H1 (cell line): ENCODE measurements at places on chromosomes 16 and 17. TPM values are rescaled to one million over a fixed set of nuclear protein-coding genes. Genes with fewer than 3 reads are reported as not detected.
A peak's percentile ranks its signal among the peaks of the same experiment; 100 is the strongest.

GRCh38 chr17:640436-640835, 74.2 kb downstream of the VPS53 start:
- no peak overlapping the region for H3K27ac ChIP-seq
- H3K27me3 ChIP-seq: no peaks in the 10 kb centered on the region
- H3K4me3 ChIP-seq: no peak overlapping the region
- H3K4me1 ChIP-seq: no peaks in the 10 kb centered on the region
- peaks cover 25% of the 10 kb centered on the region for H3K36me3 ChIP-seq

DNA sequence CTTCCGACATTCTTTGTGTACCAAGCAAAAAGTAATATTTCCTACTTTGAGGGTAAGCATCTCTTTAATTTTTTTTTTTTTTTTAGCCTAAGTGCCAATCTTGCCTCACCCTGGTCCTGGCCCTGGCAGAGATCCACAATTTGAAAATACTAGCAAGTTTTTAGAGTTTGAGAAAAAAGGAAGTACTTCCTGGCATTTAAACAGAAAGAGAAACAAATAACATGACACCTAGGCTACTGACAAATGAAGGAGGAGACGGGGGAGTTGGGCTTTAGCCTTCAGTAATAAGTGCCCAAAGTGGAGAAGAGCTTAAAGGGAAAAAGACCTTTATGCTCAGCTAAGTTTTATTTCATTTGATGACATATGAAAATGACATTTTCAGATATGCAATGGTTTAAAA, 92.8 kb downstream of the HS3ST3A1 start:
- no peaks in the 10 kb centered on the region for H3K27me3 ChIP-seq
- no peak overlapping the region for H3K4me3 ChIP-seq
- peaks cover 2% of the 10 kb centered on the region for H3K4me1 ChIP-seq
- H3K36me3 ChIP-seq: no peaks in the 10 kb centered on the region
- no peak for DNase-seq

DNA sequence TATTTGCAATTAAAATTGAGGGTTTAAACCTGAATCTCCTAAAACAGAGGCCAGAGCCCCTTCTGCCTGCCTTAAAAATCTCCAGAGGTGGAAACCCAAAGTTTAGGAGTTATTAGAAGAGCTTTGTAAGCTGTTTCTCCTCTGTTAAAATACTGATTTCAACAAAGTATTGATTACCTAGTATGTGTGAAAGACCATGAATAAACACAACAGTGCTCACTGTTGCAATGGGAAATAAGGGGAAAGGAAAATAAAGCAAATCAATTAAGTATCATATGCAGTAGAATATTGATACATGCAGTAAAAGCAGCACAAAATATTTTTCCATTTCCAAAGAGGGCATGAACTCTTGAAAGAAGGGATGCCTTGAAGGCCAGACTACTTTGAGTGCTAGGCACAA, 14.7 kb downstream of the CDR2 start:
- no peak overlapping the region for H3K27ac ChIP-seq
- 0 out of 2 replicates have a peak, but pooled peaks cover 2% of the 10 kb centered on the region for H3K36me3 ChIP-seq
- DNase-seq: no peak
- H3K4me3 ChIP-seq: no peak overlapping the region
- no peaks in the 10 kb centered on the region for H3K27me3 ChIP-seq

DNA sequence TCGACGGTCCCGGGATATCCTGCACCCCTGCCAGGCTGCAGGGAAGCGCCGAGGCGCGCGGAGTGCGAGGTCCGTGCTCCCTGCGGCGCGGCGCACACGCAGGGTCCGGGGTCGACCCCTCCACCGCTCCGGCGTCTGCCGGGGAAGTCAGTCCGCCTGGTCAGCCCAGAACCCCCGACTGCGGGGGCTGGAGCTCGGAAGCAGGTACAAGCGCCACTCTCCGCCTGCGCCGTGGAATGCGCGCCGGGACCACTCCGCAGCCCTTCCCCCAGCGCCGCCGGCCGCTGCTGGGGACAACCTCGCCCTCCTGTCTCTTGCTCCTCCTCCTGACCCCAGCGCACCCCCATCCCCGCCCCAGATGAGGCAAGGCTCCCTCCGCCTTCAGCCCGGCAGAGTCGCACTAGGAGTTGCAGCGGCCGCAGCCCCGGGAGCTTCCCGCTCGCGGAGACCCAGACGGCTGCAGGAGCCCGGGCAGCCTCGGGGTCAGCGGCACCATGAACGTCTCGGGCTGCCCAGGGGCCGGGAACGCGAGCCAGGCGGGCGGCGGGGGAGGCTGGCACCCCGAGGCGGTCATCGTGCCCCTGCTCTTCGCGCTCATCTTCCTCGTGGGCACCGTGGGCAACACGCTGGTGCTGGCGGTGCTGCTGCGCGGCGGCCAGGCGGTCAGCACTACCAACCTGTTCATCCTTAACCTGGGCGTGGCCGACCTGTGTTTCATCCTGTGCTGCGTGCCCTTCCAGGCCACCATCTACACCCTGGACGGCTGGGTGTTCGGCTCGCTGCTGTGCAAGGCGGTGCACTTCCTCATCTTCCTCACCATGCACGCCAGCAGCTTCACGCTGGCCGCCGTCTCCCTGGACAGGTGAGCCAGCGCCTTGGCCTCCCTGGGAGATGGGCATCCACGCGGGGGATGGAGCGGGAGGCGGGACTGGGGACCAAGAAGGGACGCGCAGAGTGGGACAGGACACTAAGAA, at the start of gene GALR2:
Gene GALR2 (plus strand): TSS at position 392 of the 974 bp plus-strand sequence. CDS start 103 bp downstream, at position 495.
- H3K27me3 ChIP-seq: peaks cover 68% of the 10 kb centered on the region
- peaks cover 27% of the 10 kb centered on the region for H3K4me1 ChIP-seq
- peak within 1 kb of the TSS; percentile 21 for H3K4me3 ChIP-seq
- no peaks in the 10 kb centered on the region for H3K36me3 ChIP-seq
- DNase-seq: peak; percentile 80

DNA sequence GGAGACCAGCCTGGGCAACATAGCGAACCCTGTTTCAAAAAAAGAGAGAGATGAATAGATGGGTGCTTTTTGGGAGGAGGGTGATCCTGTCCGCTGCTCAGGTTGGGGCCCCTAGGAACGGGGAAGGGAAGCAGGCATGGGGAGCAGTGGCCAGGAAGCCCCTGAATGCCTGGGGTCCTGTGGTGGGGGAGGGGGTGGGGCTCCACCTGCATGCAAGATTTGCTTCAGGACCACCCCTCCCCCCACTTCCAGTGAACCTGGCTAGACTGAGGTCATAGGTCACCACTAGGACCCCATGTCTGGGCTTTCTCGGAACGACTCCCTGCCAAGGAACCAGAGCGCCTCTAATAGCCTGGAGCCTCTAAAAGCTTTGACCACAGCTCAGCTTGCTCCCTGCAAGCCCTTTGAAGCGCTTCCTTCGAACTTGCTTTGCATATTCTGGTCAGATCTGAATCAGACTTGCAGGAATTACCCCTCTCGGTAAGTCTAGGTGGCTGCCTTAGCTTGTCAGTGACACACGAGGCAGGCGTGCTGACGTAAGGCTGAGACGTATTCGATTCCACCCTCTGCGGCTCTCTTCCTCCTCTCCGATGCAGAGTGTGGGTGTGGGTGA, 3.7 kb downstream of the SOCS3 start:
- H3K36me3 ChIP-seq: peaks cover 9% of the 10 kb centered on the region; the same call in 1 of the 2 replicates
- peaks cover 27% of the 10 kb centered on the region for H3K27me3 ChIP-seq
- DNase-seq: peak; percentile 73

The TMC6 gene
- 39.4 and 60.4 TPM in 2 replicates for polyA plus RNA-seq

The TPSG1 gene
- not detected in 2 replicates for polyA plus RNA-seq
